ENCODE measurements at places on chromosomes 16 and 17.

DNA sequence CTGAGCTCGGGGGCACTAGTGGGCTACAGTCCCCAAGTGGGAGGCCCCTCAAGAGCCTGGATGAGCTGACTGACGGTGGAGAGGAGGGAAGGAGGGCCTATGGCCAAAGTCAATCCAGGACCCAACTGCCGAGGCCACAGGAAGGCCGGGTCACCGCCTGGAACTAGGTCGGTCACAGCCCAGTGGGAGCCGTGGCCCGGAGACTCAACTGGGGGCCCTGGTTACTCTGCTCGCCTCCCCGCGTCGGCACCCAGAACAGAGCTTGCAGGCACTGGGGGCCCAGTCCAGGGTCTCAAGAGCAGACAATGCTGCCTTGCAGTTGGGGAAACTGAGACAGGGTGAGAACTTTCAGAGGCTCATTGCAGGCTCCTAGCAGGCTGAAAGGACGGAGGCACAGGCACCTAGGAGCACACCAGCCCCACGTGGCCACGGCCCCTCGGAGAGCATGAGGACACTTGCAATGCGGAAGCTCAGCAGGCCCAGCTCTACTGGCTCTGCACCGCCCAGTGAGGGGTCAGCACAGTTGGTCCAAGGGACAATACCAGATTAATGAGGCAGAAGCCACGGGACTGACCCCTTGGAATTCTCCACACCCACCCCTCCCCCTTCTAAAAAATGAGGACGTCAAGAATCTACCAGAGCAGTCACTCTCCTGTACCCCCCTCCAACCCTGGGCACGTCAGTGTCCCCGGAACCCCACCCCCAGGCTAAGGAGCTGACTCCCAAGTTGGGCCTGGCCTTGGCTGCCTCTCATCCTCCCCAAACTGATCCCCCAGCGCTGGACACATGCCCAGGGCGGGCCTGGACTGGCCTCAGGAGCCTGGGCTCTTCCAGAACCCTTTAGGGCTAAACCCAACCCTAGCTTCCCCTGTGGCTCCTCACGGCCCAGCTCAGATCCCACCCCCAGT lies 2.2 kb downstream of the HS3ST6 start:
- DNase-seq: no peak

GRCh38 chr17:40884708-40885512 lies at the start of gene KRT20:
TSS of gene KRT20 (minus strand) at chr17:40885242. CDS start at chr17:40885185, 57 bp downstream.
- DNase-seq: no peak

GRCh38 chr17:6244796-6245195 lies 174.6 kb downstream of the WSCD1 start:
- DNase-seq: no peak

DNA sequence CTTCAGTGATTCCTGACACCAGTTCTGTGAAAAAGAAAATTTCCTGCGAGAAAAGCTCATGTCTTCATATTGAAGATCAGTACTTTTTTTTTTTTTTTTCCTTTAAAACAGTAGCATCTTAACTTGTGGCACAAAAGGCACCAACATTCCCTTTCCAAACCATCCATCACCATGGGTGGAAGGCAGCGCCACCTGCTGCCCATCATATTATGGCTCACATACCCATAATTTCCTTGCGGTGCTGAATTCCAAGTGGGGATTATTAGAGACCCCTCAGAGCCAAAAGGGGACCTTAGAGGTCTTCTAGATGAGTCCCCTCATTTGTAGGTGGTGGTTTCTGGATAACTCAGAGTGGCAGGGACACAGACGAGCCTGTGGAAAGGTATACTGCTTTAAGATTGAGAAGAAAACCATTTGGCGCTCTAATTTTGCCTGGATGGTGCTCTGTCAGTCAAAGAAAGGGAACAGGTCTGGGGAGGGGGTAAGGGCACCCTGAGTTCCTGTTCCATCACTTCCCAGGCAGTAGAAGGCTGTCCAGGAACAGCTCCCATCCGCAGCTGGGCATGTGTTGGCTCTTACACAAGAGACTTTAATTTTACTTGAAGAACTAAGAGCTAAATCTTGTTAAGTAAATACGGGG lies 7.9 kb upstream of the SOST start:
- DNase-seq: no peak

- peak; percentile 10 for DNase-seq
These were observed 11.1 kb downstream of the TSPOAP1 start for GRCh38 chr17:58317421-58318064.

- no peak for DNase-seq
These were observed 16.0 kb downstream of the SPNS3 start for GRCh38 chr17:4449736-4450135.

- DNase-seq: no peak
These were observed 296.3 kb upstream of the AXIN2 start for GRCh38 chr17:65857718-65858117.

- DNase-seq: no peak
These were observed 27.8 kb downstream of the ZC3H18 start for GRCh38 chr16:88597856-88598491.

DNA sequence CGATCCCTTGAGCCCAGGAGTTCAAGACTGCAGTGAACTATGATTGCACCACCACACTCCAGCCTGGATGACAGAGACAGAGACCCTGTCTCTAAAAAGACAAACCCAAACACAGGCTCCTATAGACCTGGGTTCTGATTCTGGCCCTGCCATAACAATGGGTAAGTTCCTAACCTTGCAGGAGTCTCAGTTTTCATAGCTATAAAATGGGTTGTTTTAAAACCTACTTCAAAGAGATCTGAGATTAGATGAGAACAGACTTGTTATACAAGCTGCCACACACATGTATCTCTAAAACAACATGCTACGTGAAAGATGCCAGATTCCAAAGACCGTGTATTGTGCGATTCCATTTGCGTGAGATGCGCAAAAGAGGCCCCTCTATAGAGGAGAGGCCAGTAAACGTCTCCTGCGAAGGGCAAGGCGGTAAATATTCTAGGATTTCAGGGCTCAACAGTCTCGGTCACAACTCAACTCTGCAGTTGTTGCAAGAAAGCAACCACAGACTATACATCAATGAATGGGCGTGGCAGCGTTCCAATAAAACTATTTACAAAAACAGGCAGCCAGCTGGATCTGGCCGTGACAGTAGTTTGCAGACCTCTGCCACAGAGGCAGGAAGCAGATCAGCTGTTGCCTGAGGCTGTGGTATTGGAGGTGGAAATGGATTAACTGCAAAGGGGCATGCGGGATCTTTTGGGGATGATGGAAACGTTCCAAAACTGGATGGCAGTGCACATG lies 5.9 kb downstream of the CORO7 start:
- no peak for DNase-seq

DNA sequence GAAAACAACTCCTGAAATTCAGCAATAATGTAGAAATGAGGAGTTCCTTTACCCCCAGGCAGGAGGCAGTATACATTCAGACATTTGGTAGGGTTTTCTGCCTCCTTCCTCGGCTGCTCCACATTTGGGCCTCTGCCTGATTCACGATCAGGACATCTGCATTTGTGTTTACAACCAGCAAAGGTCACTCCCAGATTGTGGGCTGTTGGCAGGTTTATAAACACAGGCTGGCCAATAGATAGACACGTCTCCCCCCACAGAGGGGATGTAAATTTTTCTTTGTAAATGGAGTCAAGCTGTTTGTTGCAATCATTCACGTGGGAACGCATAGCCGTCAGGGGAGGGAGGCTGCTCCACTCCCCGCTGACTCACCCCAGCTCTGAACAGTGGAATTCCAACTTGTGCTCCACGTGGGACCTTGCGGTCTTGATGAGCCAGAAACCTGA lies 252.1 kb upstream of the N4BP1 start:
- peak; percentile 75 for DNase-seq

All from GM04503 (cell line).